HL-60 (cell line): ENCODE measurements at places on chromosomes 11 and 22.

- no peak for DNase-seq
Observed at GRCh38 chr11:69383372-69384250, 89.7 kb downstream of the MYEOV start.

- no peak for DNase-seq
Observed at GRCh38 chr11:27795955-27796861, 96.0 kb upstream of the BDNF start.

GRCh38 chr11:65221026-65221425 is 39.3 kb downstream of the CAPN1 start:
- DNase-seq: no peak

DNA sequence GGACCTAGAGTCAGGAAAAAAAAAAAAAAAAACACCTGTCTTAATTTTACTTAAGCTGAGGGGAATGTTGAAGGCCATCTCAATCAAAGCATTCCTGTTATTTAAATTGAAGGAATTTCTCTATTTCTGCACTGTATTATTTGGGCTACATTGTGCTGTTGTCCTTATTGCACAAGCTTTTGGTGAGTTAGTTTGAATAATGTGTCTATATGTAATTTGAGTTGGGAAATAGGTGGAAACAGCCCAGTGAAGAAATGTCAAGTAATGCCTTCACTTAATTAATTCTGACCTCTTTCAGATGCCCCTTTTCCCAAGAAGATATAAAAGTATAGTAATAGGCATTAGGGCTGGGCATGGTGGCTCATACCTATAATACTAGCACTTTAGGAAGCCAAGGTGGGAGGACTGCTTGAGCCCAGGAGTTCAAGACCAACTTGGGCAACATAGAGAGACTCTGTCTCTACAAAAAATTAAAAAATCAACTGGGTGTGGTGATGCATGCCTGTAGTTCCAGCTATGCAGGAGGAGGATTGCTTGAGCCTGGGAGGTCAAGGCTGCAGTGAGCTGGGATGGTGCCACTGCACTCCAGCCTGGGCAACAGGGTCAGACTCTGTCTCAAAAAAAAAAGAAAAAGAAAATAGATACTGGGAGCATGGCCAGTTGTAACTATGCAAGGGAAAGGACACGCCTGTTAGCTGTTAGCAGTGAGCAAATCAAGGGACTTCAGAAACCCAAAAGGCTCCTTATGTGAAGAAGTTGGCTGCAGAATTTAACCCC is 34.9 kb downstream of the OR10A6 start:
- no peak for DNase-seq

- DNase-seq: no peak
Observed at GRCh38 chr11:12390687-12391110, 13.3 kb downstream of the PARVA start.

GRCh38 chr22:23120415-23120899 is 21.3 kb downstream of the RSPH14 start:
- no peak for DNase-seq
